NCI-H2227 treated with DMSO at 0.1 percent for 48 hours (cell line): ENCODE measurements at places on chromosomes 16 and 17.

DNA sequence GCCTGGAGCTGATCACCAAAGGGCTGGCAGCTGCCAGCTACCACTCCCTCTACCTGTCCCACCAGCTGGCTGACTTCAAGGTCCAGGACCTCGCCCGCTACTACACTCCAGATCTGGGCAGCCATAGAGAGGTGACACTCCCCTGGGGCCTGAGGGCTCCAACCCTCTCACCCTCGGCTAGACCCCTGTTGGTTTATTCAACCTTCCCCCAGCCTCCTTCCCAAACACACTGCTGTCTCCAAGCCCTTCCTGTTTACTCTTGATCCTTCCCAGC, 18.0 kb downstream of the ALOX12B start:
- DNase-seq: no peak

GRCh38 chr16:89049484-89050118, 44.1 kb upstream of the ACSF3 start:
- DNase-seq: no peak

- DNase-seq: no peak
These were observed 152.6 kb downstream of the CDH11 start for GRCh38 chr16:64969221-64969620.

DNA sequence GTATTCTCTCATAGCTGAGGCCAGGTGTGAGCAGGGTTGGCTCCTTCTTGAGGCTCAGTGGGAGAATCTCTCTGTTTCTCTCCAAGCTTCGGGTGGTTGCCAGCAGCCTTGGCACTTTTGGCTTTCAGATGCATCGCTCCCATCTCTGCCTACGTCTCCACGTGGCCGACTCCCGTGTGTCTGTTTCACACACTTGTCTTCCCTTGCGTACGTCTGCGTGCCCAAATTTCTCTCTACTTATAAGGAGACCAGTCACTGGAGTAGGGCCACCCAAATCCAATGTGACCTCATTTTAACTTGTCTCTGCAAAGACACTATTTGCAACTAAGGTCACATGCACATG, 14.7 kb downstream of the OSBPL7 start:
- no peak for DNase-seq

- no peak for DNase-seq
These were observed 7.3 kb upstream of the CD300H start for GRCh38 chr17:74574489-74575142.

DNA sequence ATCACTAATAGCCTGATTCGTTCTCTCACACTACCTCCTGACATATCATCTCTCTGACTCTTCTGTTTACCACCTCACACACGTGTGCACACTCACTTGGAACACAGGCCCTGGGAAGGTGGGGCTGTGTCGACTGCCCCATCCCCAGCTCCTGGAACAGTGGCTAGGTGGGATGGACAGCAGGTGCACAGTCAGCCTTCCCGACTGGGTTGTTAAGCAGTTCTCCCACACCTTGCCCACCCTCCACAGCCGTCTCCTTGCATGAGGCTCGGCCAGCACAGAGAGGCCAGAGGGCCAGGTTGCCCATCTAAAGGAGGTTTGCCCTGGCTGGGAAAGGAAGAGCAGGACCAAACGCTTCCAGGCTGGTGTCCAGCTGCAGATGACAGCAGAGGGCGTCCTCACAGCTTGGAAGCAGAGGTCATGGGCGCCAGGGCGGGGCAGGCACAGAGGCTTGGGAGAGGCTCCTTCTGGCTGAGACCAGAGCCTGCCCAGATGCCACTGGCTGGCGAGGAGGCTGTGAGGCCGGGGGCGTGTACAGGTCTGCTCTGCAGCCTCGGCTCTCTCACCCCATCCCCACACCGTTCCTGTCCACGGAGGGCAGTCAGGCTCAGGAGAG, 92.8 kb downstream of the AMFR start:
- DNase-seq: no peak
